ENCODE measurements at places on chromosomes 1 and 21.

DNA sequence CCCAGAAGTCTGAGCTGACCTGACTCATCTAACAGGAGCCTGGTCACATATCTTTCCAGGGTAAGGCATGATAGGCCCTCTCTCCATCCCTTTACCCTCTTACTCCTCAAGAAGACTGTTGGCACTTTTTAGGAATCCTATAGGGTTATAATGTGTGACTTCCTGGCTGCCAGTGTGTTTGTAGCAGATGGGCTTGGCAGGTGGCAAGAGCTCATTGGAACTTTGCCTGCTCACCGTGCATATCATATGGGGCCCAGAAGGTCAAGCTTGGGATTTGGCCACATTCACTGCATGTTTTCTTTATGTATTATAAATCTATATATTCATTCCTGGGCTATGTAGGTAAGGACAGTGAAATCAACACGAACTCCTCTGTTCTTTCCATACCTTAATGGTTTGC is 5.2 kb downstream of the KAZN start:
- no peak for DNase-seq

DNA sequence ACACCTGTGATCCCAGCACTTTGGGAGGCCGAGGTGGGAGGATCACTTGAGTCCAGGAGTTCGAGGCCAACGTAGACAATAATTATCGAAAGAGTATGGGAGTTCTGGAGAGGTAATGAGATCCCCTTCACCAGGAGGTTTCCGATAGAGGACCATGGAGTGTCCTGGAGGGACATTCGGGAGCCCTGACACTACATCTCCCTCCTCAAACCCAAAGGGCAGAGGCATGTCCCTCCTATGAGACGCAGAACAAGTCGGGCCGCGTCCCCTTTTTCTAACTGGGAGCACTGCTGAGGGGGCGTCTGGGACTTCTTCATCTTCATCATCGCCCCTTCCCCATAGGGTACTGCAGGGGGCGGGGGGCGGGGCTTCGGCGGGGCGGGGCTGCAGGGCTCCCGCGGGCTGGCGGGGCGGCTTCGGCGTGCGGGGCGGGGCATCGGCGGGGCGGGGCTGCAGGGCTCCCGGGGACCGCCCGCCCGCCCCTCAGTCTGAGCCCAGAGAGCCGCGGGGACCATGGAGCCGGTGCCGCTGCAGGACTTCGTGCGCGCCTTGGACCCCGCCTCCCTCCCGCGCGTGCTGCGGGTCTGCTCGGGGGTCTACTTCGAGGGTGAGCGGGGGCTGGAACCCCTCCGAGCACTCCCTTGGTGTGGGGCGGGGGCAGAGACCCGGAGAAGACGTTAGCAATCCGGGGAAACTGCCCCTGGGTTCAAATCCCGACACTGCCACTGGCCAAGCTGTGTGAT is at the start of gene THEMIS2:
Gene THEMIS2, plus strand, starts transcription at position 486 of the 743 bp plus-strand sequence. Its CDS starts 28 bp downstream, at position 514.
- DNase-seq, result peak; percentile 70

- DNase-seq, result no peak
Measured at GRCh38 chr1:151132335-151133017, 14.0 kb downstream of the SEMA6C start.

DNA sequence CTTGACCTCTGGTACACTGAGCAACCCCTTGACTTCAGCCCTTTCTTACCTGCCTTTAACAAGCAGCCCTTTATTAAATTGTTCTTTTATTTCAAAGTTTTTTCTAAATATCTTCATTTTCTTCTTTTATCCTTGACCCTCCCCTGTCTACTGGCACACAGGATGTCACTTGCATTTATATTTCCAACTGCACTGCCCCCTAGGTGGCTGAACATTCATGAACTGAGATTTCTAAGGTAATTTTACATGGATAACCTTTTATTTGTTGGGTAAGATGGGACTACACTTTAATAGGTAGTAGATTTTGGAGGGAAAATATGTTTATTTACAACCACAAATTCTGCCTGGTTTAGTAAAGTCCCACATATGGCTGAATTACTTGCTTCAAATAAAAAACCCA is 190.0 kb downstream of the ATP6V1G3 start:
- no peak for DNase-seq

GRCh38 chr1:60133848-60134247 is 60.3 kb upstream of the C1orf87 start:
- DNase-seq, result peak; percentile 81

DNA sequence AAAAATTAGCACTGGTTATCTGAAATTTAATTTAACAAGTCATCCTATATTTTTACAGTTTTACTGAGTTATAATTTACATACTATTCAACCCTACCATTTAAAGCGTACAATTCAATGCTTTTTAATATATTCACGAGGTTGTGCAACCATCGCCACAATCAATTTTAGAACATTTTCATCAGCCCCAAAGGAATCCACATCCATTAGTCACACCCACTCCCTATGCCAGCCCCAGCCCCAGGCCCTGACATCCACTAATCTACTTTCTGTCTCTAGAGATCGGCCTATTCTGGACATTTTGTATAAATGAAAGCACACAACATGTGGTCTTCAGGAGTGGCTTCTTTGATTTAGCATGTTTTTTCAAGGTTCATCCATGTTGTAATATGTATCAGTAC is 134.7 kb downstream of the PSMG1 start:
- peak; percentile 87 for DNase-seq

DNA sequence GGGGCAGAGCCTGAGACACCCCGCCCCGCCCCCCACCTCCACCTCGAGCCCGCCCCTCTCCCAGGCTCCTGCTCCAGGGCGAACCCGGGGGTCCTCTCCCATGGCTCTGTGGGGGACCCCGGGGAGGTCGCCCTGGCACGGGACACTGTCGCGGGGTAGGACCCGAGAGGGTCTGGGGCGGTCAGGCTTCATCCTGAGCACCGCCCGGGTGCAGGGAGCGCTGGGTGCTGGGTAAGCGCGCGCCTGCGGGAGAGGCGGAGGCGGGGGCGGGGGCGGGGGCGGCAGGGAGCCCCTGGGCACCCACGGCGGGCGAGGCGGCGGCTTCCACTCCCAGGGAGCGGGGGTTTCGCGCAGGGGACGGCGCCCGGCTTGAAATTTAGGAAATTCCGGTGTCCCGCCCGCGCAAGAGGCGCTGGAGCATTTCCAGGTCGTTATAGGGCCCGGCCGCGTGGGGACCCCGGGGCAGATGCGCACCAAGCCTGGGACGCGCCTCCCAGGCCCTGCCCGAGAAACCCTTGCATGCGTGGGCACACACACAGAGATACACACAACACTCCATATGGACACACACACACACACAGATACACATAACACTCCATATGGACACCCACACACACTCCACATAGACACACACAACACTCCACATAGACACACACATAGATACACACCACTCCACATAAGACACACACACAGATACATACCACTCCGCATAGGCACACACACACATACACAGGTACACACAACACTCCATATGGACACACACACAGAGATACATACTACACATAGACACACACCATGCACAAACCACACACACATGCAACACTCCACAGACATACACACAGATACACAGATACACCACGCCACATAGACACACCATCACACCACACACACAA is 48.7 kb upstream of the SLC19A1 start:
- peak; percentile 9 for DNase-seq

DNA sequence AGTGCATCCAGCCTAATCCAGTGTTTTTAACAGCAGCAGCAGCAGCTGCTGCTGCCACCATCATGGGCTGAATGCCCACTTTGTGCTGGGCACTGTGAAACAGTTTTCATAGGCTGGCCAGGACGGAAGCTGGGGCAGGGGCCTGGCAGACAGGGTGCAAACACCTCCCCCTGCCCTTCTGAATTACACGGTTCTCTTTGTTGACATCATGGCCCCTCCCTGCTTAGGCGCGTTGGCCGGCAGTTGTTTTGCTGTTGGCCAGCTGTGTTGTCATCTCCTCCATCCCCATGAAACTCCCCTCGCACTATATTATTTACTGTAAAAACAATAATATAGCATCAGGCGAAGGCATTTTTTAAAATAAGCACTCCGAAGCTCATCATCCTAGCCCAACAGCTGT is 33.1 kb downstream of the PTPRU start:
- no peak for DNase-seq

DNA sequence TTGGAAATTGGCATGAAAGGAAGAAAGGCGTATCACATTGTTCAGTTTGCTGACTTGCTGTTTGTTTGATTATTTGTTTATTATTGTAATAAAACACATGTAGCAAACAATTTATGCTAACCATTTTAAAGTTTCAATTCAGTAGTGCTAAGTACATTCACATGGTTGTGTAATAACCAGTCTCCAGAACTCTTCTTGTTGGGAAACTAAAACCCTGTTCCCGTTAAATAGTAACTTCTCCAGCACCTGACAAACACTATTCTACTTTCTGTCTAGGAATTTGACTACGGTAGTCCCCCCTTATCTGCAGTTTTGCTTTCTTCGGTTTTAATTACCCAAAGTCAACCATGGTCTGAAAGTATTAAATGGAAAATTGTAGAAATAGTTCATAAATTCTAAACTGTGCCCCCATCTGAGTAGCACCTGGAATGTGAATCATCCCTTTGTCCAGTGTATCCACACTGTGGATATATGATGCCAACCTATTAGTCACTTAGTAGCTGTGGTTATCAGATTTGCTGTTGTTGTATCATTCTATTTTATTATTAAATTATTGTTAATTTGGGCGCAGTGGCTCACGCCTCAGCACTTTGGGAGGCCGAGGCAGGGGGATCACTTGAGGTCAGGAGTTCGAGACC is 5.5 kb downstream of the MORC3 start:
- DNase-seq, result peak; percentile 38

- DNase-seq, result no peak
Measured at GRCh38 chr1:5623399-5623798, 368.8 kb downstream of the NPHP4 start.

DNA sequence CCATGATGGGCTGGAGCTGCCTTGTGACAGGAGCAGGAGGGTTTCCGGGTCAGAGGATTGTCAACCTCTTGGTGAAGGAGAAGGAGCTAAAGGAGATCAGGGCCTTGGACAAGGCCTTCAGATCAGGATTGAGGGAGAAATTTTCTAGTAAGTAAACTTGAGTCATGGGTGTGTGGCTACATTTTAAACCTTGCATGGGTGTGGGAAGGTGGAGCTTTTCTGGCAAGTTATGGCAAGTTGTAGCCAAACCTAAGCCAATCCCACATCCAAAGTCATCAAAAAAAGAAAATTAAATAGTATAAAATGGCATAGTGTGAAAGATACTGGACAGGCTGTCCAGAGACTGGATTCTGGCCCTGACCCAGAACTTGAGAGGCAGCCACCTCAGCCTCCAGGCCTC is 39.8 kb upstream of the HSD3B1 start:
- no peak for DNase-seq

- no peak for DNase-seq
Measured at GRCh38 chr1:10671622-10672342, 124.7 kb downstream of the CASZ1 start.
